Breast epithelium (tissue), 4 donors: ENCODE measurements at places on chromosomes 7 and 10.

- no peak for DNase-seq
Observed at GRCh38 chr10:119219871-119220270, 12.5 kb downstream of the GRK5 start.

- no peak for DNase-seq
Observed at GRCh38 chr10:72688208-72688651, 3.7 kb upstream of the MCU start.

GRCh38 chr10:1124796-1125195 lies 68.6 kb downstream of the WDR37 start:
- no peak for DNase-seq

- no peak for DNase-seq
Observed at GRCh38 chr7:41147606-41148485, 555.0 kb downstream of the INHBA start.

GRCh38 chr10:10542477-10542876 lies 475.2 kb upstream of the CELF2 start:
- DNase-seq, result no peak

DNA sequence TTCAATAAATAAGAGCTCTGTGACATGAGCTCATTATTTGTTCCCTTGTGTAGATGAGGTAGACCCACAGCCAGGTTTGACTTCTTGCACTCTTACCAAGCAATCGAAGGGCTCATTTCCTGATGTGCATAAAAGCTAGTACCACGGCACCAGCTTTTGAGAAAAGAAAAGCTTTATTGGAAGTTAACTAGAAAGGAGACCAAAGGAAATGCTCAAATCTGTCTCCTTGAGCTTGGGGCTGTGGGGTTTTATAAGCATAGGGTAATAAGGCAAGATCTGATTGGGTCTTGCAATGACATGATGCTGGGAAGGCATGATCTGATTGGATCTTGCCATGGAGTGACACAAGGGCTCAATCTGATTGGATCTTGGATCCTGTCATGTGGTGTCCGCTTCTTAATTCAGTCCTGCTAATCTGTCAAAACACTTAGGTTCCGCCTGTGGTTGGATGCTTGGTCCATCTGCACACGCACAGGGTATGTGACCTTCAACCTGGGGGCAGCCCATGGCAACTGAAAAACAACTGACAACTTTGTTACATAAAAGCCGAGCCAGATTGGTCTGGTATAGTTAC lies 47.8 kb upstream of the FRMD4A start:
- DNase-seq, result no peak

DNA sequence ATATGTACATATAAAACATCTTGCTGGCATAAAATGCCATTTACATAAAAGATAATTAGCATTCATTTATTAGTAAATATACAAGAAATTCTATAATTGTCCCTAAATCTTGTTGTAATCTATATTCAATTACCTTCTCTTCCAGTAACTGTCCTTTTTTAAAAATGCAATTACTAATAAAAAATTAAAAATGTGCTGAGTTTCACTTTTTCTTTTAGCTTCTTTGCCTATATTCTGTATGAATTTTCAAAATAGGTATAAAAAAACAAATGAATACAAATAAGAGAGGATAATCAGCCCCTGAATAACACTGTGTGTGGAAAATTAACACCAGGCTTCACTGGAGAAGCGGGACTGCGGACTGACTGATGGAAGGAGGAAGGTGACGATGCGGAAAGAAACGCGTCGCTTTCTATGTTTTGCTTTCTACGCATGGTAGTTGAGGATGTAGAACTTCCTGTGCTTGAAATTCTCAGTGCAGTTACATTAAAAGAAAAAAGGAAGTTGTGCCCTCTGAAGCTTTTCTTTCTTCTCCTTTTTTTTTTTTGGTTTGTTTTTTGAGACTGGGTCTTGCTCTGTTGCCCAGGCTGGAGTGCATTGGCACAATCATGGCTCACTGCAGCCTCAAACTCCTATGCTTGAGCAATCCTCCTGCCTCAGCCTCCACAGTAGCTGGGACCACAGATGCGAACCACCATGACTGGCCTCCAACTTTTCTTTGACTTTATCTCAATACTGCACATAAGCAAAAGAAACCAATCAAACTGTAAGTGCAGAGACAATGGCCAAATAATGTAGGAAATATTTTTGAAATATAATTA lies 7.4 kb upstream of the ZMYND11 start:
- no peak for DNase-seq

DNA sequence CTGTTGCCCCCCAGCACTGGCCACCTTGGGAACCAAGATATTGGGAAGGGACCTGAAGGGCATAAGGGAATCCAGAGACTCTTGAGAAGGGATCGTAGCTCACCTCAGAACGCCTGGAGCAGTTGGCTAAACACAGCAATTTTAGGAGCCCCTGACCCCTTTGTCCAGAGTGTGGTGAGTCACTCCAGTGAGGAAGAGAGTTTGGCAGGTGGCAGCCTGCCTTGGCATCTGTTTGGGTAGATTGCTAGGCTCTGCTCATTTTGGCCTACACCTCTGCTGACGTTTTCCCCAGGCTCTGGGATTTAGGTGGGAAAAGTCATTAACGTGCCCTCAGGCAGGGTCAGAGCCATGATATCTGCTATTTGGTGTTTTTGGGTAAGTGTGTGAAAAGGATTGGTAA lies 100.6 kb downstream of the GRB10 start:
- no peak for DNase-seq

DNA sequence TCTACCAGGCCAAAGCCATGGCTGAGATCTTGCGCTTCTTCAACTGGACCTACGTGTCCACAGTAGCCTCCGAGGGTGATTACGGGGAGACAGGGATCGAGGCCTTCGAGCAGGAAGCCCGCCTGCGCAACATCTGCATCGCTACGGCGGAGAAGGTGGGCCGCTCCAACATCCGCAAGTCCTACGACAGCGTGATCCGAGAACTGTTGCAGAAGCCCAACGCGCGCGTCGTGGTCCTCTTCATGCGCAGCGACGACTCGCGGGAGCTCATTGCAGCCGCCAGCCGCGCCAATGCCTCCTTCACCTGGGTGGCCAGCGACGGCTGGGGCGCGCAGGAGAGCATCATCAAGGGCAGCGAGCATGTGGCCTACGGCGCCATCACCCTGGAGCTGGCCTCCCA lies 142.7 kb downstream of the GRM3 start:
- DNase-seq, result no peak

DNA sequence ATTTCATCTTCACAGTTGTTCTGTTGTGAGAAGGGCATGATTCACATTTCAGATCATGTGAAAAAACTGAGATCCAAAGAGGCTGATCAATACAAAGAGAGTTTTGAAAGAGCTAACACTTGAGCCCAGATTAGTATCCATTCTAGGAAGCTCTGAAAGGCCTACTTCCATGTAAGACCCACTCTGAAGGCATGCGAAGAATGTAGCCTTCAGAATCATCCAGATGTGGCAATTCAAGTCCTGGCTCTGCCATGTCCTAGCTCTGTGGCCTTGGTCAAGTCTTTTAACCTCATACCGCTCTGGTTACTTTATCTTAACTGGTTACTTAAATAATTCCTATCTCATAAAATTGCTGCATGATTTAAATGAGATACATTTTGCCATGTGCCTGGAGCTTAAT lies 111.1 kb downstream of the FZD1 start:
- no peak for DNase-seq

DNA sequence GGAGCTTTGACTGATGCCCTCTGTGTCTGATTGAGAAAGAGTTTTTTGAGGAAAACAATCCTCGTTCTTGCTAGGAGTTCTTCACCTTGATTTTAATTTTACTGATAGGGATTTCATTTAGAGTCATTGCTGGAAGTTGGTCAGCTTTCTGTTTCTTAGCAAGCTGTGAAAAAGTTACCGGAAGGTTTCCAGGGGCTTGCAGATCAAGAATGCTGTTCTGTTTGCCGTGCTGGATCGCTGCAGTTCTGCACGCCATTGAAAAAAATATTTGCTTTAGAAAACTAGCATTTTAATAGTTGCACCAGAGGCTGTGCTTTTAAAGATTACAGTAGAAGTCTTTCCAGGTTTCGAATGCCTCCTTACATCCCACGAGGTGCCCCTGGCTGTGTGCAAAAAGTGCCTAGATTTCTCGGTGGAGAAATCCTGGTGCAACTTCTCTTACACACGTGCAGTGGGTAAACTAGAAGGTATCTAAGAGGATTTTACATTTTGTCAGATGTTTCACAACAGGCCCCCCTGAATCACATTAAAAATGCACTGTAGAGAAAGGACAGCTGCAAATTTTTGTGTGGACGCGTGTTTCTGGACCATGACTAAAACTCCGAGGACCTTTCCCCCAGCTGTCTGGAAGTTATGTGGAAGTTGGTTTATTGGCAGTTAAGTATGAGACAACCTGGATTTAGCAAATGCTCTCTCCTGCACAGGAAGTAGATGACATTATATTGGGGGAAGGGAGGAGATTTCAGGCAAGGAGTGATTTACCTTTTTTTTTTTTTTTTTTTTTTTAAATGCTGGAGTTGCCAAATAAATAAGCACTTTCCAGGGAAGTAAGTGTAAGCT lies 5.8 kb downstream of the TCF7L2 start:
- DNase-seq, result no peak

GRCh38 chr10:11758527-11759236 lies 16.5 kb downstream of the ECHDC3 start:
- DNase-seq, result no peak

DNA sequence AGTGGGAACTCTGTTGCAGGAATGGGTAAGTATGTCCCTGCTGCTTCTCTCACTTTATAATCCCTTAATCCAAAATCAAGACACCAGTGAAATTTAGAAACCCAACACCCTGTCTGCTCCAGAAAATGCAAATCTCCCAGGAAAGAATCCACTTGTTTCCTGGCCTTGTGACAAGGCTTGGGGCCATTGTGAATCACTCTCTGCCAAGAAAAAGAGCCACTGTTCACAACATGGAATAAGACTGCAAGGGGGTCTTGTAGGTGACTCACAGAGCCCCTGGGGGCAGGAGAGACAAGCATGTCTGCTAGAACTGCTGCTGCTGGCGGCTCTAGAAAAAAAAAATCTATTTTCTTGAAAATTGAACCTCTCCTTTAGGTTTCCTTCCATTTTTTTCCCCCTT lies 191.2 kb downstream of the SORCS1 start:
- no peak for DNase-seq

- DNase-seq, result no peak
Observed at GRCh38 chr10:67697724-67698131, 1.7 kb upstream of the CTNNA3 start.

DNA sequence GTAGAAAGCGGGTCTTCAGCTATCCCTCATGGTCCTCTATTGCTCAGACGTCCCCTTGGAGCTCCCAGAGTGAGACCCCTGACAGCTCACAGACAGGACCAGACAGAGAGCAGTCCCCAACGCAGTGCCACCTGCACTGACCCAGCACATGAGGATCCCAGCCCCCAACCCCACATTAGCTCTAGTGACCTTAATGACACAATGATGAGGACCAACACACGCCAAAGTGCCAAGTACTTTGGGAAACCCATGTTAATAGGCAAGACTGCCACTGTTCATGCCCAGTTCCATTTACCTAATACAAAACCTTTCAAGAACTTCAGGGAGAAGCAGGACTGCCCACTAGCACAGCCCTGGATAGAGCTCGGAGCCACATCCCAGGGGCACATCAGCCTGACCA lies 5.7 kb upstream of the GRB10 start:
- DNase-seq, result no peak

DNA sequence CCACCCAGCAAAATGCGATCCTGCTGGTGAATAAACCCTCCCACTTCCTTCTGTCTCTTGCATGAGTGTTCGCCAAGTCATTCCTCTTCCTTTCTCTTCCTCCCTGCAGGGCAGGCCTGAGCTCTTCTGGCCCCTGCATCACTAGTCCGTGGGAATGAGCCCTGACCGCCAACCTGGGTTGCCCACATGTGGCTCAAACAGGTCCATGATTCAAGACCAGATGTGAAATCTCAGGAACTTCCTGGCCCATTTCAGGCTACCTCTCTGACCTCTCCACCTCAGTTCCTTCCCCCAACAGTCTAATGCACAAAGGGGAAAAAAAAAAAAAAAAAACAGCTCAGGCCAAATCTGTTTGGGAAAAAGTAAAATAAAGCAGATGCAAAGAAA lies 5.4 kb upstream of the YWHAG start:
- no peak for DNase-seq

GRCh38 chr10:5809527-5810154 lies 3.6 kb downstream of the GDI2 start:
- no peak for DNase-seq

- no peak for DNase-seq
Observed at GRCh38 chr7:27193335-27194001, 6.4 kb downstream of the HOXA13 start.

DNA sequence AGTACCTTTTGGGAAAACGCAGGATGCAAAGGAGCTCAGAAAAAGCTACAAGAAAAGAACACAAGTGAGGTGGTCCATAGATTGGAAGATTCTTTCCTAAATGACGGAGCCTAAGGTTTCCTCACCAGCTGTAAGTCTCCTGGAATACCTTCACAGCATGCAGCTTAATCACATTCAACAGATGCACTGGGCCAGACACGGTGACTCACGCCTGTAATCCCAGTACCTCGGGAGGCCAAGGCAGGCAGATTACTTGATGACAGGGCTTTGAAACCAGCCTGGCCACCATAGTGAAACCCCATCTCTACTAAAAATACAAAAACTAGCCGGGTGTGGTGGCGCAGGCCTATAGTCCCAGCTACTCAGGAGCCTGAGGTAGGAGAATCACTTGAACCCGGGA lies 228.7 kb downstream of the FRMD4A start:
- DNase-seq, result no peak

DNA sequence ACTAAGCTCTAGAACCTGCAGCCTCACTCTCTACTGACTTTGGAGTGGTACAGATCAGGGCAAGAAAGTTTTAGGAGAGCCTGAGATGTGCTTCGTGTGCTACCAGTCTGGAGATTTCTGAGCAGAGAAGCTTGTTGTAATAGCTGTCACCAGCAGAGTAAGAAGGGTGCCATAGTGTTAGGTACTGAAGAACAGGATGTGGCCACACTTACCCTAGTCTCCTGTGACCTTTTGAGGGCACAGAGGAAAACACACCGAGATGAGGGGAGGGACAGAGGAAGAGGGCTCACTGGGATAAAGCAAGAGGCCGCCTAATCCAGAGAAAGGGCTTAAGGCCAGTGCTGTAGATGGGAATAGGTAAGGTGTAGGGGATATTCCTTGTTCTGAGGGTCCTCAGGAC lies 146.2 kb upstream of the MTPN start:
- no peak for DNase-seq

DNA sequence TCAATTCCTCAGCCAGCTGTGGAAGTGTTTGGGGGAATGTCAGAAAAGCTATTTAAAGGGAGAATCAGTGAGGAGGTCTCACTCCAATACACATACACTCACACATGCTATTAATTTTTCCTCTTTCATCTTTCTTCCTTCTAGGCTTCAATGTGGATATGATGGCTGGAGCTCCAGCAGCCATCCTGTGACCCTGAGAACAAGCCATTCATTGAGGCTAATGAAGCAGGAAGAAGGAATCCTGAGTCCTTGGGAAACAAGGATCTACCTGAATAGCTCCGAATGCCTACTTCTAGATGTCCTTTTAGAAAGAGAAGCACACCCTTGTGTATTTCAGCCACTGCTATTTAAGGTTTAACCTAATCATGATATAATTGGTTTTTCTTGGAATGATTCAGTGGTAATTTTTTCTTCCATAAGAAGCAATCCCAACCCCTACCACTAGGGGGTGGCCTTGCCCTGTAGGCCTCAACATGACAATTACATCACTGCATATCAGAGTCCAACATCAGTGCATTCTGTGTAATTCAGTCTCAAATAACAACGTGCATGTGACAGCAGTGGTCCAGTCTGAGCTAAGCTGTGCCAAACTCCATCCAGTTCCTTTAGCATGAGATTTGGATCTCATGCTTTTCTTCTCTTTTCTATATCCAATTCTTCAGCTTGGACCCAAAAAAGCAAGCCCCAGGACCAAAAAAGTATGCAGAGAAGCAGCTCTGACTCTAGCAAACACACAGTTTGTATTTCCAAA lies 85.3 kb upstream of the ANKRD1 start:
- no peak for DNase-seq
